ENCODE measurements at places on chromosomes 2 and 18. TPM values are rescaled to one million over a fixed set of nuclear protein-coding genes. Genes with fewer than 3 reads are reported as not detected.

The NGEF gene
- total RNA-seq: 6.8 TPM

The DCDC2C gene
- total RNA-seq: not detected

The GALNT14 gene
- not detected for total RNA-seq

The FTCDNL1 gene
- 5.8 TPM for total RNA-seq

DNA sequence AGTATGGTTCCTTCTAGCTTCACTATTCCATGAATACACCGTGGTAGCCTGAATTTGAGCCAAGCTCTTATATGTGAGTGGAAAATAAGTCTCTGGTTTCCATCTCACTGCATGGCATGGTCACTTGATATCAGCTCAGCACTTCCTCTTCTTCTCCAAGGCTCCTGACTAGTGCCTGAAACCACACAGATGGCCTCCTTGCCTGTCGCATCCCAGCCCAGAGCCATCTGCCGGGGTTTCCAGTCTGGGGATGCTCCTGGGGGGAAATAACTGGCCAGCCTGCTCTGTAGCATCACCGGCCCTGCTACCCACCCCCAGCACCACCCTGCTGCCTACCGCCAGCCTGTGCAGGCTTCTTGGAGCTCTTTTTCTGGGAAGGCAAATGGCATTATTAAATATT lies 7.7 kb upstream of the MARCHF4 start:
- DNase-seq: no peak

DNA sequence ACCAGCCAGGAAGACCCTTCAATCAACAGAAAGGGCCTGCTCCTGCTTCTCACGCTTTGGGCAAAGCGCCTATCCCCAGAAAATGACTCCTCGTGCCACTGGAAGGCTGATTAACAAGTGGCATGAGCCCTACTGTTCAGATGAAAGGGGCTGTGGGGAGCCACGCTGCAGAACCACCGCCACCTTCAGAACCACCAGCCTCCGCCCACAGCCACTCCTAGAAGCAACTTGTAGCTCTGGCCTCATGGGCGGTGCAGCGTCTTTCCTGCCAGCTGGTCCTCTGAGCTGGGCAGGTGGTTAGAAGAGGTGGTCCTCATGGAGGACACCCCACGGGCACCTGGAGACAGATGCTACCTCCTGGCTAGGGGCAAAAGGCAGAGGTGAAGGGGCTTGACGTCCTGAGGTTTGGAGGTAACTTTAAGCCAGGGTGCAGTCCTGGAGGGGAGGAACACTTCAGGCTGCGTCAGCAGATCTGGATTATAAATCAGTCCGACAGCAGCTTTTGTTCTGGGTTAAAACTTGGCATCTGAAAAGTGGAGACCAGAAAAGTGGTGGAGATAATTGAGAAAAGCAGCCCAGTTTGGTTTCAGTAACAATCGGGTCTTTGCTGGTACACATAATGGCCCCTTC lies 861 bp upstream of the SEMA4C start:
- DNase-seq: peak; percentile 61
